Erythroblast (primary cell): ENCODE measurements at places on chromosomes 7 and 10.
A peak's percentile ranks its signal among the peaks of the same experiment; 100 is the strongest.

- no peak for DNase-seq
Observed at GRCh38 chr7:40077849-40078248, 56.6 kb downstream of the MPLKIP start.

DNA sequence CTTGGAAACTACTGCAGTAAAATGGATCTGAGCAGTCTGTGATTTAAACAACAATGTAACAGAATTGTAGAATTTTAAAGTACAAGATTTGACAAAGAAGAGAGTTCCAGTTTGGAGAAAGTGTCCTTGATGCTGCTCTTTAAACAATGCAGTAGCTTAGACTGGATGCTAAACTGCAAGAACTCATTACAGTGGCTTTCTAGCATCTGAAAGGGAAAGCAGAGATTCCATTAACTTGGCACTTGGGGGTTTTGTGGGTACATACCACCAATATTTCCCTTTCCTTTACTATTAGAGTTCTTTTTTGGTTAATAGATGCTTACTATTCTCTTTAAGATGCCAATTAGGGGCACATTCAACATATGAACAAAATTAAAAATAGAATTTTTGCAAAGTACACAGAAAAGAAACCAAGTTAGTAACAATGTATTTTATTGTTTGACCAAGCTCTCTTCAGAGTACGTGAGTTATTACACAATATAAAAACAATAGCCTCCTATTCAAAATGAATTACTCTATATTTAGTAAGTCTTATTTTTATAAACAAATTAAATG is 11.9 kb downstream of the PSTK start:
- no peak for DNase-seq

DNA sequence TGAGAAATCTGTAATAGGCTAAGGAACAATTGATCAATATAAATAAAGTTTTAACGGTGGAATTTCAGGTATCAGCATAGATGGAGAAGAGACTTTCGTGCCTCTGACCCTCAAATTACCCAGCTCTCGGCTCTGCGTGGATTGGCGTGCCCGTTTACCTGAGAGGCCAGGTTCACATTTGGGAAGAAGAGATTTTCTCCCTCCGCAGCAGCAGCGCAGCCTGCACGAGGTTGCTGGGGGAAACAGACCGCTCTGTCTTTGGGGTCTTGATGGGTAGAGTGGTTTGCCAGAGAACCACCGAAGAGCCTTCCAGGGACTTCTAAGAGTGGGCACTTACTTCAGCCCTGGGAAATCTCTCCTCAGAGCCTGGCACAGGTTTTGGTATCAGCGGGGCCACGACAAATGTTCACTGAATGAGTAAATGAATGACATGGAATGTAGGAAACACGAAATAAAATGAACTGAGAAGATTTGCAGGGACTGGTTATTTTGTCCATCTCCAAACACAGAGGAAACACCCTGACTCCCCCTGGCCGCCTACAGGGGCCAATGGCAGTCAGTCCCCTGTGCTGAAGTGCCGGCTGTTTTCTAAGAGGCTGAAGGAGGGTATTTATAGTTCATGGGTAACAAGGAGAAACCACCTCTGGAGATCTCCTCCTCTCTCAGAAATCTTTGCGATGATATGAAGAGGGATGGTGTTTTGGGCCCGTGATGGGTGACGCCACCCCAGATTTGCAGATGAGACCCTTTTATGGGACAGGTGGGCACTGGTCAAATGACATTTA is 338.5 kb downstream of the ADARB2 start:
- no peak for DNase-seq

GRCh38 chr10:112981553-112981952 is 31.5 kb downstream of the TCF7L2 start:
- no peak for DNase-seq

DNA sequence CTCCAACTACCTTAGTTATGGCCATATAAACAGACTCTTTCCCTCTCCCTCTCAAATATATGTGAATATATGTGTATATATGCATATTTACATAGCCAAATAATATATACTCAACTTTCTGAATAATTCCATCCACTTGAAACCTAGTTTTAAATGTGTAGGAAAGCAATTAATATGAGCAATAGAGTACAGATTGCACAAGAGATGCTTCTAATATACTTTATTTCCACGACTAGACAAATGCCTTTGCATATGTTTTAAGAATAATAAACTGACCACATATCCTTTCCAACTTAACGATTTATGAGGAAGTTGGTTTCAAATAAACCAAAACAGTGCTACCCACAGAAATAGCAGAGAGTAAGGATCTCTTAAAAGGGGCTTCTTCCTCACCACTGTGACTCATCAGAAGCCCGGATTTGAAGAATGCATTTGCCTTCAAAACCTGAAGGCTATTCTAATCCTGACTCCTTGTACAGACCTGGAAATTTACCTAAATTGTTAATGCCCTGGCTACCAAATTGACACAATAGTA is 266.3 kb downstream of the AHR start:
- DNase-seq: no peak

GRCh38 chr10:74227697-74228424 is 76.8 kb downstream of the ADK start:
- no peak for DNase-seq

- DNase-seq: no peak
Observed at GRCh38 chr10:9296190-9296589, 1241.7 kb downstream of the GATA3 start.

DNA sequence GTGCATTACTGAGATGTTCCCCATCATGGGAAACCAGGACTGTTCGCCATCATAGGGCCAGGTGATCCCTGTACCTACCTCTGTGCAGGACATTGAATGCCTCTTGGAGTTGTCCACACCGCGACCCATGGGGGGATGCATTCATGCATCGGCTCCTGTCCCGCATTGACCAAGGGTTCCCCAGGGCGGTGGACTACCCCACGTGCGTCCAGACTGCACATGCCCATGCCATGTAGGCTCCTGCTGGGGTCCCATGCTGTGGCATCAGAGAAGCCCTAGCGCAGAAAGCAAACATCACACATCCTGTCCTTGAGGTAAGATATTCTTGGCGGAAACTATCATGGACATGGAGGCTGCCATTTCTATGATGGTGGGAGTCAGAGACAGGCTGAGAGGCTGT is 121.6 kb upstream of the UNC5B start:
- DNase-seq: no peak

DNA sequence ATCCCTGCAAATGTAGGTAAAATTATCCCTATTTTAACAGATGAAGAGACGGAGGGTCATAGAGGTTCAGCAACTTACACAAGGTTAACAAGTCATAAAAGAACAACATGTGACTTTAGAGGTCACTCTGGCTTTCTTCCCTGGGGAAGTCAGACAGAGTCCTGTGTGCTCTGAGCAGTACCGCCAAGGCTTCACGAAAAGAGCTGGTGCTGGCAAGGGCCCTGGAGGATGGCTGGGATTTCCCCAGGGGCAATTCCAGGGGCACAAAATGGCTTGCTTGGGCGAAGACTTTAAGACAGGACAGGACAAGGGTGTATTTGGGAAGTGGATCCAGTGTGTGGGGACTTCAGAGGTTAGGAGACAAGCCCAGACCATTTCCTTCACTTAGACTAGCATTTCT is 144.1 kb downstream of the PIP4K2A start:
- no peak for DNase-seq

GRCh38 chr7:66301737-66302136 is 96.6 kb downstream of the TPST1 start:
- DNase-seq: no peak

GRCh38 chr7:32154797-32155196 is 84.6 kb upstream of the PDE1C start:
- DNase-seq: no peak

- no peak for DNase-seq
Observed at GRCh38 chr7:31663072-31663471, 23.9 kb upstream of the PPP1R17 start.

GRCh38 chr7:179948-180694 is 12.2 kb upstream of the FAM20C start:
- no peak for DNase-seq

DNA sequence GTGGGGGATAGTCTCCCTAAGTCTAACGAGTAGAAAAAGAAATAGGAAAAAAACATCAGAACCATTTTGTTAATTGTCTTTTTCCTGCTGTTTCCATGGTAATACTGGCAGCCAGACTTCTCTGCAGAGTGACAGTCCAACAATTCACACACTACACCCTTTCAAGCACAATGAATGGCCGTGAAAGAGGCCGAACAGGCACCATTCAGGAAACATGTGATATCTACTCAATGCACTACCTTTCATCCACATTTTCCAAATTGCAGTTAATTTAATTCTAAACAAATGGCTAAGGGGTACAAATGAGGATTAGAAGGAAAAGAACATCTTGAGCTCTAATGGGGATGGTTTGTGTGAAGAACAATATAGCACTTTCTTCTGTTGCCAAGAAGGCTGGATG is 358.5 kb upstream of the ANKRD30A start:
- DNase-seq: no peak

DNA sequence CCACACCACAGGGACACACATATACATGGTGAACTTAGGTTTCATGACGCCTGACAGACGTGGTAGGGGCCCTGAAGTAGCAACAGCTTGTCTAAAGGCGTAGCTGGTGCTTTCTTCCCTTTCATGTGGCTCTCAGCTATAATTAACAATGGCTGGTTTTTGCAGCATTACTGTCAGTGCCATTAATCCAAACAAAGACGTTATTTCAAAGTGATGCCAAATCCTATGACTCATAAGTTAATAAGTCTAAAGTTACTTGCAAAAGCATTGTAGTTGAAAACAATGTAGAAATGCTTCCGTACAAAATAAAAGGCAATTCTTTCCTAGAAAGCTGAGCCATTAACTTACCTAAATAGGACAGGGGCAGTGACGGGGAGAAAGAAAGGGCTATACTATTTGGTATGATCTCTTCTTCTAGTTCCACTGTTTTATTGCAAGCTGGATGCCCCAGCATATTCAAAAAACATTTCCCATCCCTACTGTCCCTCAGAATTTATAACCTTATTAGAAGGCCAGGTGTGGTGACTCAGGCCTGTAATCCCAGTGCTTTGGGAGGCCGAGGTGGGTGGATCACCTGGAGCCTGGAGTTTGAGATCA is 105.4 kb downstream of the ODAD2 start:
- no peak for DNase-seq

- no peak for DNase-seq
Observed at GRCh38 chr7:112926018-112926417, 135.8 kb upstream of the TMEM168 start.

DNA sequence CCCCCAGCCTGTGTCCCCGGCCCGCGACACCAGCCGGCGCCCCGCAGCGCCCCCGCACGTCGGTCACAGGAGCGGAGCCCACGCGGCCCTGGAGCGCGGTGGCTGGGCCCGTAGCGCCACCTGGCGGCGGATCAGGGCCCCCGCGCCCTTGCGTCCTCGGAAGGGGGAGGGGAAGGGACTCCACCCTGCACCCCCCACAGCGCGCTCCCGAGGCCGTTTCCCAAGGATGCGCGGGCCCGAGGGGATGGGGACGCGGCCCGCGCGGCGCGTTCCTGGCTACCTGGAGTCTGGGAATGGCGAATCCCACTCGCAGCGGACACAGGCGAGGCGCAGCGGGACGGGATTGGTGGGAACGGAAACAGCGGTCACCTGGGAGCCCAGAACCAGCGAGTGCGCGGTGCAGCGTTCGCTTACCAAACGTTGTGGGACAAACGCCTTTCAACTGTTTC is 23.8 kb upstream of the MKI67 start:
- peak; percentile 82 for DNase-seq

DNA sequence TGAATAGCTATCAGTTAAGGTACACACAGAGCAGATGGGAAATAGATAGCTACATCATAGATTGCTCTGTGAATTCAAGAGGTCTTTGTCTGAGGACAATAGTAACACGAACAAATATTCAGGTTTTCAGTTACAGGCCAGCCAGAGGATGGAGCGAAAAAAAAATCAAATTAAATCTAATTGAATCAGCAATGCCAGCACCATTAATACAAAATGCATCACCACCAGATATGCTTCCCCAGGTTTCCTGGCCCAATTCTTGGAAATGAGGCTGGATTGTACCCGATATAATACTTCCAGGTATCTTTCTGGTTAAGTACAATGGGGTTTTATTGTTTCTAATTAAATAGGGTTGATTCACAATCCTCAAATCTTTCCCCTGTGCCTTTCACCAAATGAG is 975.8 kb upstream of the AUTS2 start:
- DNase-seq: no peak

- peak; percentile 88 for DNase-seq
Observed at GRCh38 chr7:100694098-100694745, at the start of gene GIGYF1. Gene GIGYF1, minus strand, starts transcription at chr7:100694250. Its CDS starts 6,012 bp downstream, at chr7:100688238.

- no peak for DNase-seq
Observed at GRCh38 chr7:15546272-15546792, 15.5 kb downstream of the AGMO start.

- no peak for DNase-seq
Observed at GRCh38 chr7:3307435-3307834, 6.4 kb downstream of the SDK1 start.

- DNase-seq: no peak
Observed at GRCh38 chr7:139058943-139059342, 23.1 kb upstream of the ZC3HAV1L start.

- DNase-seq: no peak
Observed at GRCh38 chr7:96773483-96773882, 63.8 kb upstream of the SEM1 start.

DNA sequence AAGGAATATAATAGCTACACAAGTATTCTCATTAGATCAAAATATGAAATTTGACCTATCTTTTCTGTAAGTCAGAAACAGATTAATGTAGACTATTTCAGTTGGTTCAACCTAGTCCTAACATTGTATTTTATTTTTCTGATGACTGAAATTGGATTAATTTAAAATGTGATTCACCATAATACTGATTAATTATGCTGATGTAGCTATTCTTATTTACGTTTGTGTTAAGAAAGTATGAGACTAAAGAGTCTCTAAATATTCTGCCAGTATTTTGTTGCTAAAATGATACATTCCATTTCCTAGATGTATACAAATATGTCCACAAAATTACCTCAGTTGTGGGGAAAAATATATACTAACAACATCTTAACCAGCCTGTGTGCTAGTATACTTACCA is 18.3 kb downstream of the MARCHF5 start:
- no peak for DNase-seq

DNA sequence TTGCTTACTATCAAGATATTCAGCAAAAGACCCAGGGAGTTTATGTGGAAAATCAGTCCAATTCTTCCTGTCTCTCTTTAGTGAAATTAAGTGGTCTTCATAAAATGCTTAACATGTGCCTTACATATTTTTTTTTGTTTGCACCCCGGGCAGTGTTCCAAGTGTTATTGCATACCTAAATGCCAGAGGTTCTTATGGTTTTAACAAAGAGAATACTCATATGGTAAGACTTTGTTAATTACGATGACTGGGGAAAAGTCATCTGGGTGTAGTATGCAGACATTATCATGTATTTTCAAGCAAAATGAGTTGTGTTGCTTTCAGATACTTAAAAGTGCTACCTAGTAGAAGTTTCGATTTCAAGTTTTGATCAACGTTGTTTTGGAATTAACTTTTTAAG is 82.6 kb downstream of the PRKG1 start:
- DNase-seq: no peak
